ENCODE measurements at places on chromosomes 1 and 21. TPM values are rescaled to one million over a fixed set of nuclear protein-coding genes. Genes with fewer than 3 reads are reported as not detected.

DNA sequence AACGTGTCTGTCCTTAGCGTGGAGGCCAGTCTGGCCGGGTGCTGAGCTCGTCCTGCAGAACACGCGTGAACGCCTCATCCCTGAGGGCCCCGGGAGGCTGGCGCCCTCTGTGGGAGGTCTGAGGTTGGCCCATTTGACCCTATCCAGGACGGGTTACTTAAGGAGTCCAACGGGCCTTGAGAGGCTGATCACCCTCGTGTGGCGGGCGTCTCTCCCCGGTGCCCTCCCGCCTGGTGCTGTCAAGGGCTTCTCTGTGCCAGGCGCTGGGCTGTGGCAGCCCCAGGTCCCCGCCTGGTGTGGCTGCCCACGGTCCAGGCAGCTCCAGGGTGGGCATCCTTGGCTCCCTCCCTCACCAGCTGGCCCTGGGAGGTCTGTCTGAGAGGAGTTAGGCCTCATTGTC lies 9.7 kb downstream of the SKI start:
- H3K4me3 ChIP-seq: no peak overlapping the region
- no peaks in the 10 kb centered on the region for H3K27me3 ChIP-seq
- DNase-seq: no peak
- H3K4me1 ChIP-seq: peaks cover 80% of the 10 kb centered on the region

- H3K27ac ChIP-seq: no peak overlapping the region
- no peak overlapping the region for H3K4me3 ChIP-seq
- H3K36me3 ChIP-seq: peaks cover 65% of the 10 kb centered on the region
- no peaks in the 10 kb centered on the region for H3K4me1 ChIP-seq
These were observed 26.6 kb downstream of the URB1 start for GRCh38 chr21:32366191-32366590.

C8A gene
- not detected for total RNA-seq

DCST1 gene
- total RNA-seq: not detected

DNA sequence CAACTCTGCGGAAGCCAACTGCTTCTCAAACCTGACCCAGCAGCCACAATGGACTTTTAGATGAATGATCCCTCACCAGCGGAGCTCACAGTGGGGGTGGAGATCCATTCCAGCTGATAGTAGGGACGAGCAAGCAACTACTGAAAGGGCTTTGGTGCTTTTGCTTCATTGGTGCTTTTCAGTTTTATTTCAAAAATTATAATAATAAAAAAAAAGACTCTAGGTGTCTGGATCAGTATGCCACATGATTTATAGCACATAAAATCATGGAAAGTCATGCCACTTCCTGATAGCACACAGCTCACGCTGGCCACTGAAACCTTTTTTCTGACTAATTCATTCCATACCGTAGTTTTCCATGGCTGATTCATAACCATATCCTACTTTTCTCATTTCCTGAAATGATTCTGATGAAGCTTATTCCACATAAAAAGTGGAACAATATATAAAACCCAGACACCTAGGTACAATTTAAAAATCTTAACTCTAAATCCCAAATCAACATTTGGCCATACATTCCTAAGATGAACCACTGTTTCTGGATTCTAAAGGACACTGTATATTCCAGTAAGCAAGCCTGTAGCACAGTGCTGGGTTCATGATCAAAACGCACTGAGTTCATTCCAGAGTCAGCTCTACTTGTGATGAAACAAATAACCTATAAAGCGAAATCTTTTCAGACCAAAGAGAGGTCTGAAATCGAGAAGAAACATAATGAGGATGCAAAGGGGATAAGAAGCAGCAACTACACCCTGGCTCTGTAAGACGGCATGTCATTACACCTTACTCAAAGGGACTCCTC lies 41.3 kb upstream of the KCNE1 start:
- no peak for DNase-seq
- no peak overlapping the region for H3K27ac ChIP-seq
- no peaks in the 10 kb centered on the region for H3K36me3 ChIP-seq
- H3K4me3 ChIP-seq: no peak overlapping the region
- no peaks in the 10 kb centered on the region for H3K4me1 ChIP-seq

OR2G2 gene
- total RNA-seq: not detected

IGSF21 gene
- not detected for total RNA-seq

SPOCD1 gene
- 0.54 TPM for total RNA-seq
